ENCODE measurements at places on chromosomes 6 and 20.

DNA sequence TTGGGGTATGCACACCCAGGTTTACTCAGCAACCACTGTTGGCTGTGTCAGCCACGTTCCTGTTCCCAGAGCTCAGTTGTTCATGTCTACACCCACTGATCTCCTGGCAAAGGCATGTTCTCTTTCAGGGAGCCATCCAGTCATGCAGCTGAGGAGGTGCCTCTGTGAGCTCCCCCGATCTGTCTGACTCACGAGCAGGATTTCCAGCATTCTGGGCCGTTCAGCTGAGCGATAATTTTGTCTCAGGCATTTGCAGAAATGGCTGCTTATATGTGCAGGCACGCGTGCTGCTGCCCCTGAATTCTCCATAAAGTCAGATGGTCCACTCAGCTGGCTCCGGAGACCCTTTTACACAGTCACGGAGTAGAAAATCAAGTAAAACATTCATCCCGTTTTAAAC is 78.4 kb upstream of the IYD start:
- no peak for DNase-seq

DNA sequence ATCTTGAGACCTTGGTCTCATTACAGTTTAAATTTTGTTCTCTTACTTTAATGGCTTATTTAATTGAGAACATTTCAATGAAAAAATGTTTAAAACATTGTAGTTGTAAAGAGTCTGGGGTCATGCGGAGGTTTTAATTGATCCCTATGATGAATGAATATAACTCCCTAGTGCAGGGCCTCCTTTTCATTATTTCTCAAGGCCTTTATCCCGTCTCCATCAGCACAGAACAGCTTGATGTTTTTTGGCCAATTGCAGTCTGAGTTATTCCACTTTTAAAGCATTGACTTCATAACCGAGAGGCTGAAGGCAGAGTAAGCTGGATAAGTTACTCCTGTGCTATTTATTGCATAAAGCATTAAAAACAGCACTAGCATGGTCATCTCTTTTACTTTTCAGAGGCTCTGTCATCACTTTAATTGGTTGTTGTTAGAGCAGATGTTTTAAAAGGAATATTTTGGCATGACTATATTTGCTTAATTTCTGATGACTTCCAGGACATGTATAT is 83.4 kb downstream of the DTD1 start:
- no peak for DNase-seq

DNA sequence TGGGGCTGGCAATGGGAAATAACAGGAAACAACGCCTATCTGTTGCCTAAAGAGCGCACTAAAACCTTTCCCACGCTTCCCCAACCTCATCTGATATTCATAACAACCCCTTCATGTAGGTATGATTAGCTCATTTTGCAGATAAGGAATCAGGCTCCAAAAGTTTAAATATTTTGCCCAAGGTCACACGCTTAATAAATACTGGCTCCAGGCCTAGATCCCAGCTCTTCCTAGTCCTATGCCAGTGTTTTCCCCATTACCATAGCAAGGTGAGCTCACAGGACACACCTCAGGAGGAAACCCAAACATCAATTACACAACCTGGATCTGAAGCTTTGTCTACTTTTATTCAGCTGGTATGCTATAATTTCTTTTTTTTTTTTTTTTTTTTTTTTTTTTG is 19.6 kb downstream of the MBOAT1 start:
- no peak for DNase-seq

DNA sequence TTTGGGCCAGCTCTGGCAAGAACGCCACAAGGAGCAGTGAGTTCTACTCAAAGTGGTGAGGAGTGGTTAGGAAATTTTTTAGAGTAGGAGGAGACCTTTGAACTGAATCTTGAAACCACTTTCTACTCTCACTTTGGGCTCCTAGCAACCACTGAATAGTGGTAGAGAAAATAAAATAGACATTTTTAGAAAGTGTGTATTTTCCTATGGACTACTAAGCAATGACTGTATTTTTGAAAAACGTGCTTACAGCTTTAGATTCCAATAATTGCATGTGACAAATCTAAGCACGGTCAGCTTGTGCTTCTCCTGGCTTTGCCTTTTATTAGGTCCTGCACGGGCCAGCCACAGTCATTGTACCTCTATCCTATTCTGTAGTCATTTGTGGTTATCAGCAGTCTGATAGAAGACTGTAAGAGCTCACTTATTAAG is 8.7 kb upstream of the IFNGR1 start:
- DNase-seq = peak; percentile 51

DNA sequence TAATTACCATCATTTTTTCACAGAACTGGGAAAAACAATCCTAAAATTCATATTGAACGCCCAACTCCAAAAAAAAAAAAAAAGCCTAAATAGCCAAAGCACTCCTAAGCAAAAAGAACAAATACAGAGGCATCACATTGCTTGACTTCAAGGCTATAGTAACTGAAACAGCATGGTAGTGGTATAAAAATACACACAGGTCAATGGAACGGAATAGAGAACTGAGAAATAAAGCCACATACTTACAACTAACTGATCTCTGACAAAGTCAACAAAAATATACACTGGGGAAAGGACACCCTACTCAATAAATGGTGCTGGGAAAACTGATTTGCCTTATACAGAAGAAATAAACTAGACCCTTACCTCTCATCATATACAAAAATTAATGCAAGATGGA is 89.6 kb downstream of the MRAP2 start:
- no peak for DNase-seq

DNA sequence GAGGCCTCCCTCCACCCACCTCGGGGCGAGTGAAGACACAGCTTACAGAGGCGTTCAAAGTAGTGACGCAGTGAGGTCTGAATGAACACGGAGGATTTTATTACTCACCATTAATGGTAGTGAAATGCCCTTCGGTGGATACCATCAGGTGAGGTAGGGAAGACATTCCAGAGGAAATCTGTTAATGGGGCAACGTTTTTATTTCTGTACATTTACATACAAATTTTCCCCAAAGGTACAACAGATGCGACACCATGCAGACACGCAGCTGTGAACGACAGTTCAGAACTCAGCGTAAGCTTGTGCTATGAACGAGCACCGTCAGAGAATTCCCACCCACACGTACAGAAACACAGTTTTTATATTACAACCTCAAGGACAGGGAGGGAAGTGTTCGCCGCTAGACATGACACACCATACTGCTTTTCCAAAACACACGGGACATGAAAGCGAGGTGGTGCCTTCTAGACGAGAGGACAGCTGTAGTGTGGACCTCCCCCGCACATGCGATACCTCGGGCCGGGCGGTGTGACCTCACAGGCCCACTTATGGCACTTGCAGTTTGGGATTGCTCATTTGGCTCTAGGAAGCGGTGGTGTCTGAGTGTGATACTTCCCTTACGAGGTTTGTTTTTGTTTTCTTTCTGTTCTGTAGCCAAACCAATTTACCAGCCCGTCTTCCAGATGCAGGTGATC is 10.7 kb downstream of the PSMG4 start:
- DNase-seq = no peak

DNA sequence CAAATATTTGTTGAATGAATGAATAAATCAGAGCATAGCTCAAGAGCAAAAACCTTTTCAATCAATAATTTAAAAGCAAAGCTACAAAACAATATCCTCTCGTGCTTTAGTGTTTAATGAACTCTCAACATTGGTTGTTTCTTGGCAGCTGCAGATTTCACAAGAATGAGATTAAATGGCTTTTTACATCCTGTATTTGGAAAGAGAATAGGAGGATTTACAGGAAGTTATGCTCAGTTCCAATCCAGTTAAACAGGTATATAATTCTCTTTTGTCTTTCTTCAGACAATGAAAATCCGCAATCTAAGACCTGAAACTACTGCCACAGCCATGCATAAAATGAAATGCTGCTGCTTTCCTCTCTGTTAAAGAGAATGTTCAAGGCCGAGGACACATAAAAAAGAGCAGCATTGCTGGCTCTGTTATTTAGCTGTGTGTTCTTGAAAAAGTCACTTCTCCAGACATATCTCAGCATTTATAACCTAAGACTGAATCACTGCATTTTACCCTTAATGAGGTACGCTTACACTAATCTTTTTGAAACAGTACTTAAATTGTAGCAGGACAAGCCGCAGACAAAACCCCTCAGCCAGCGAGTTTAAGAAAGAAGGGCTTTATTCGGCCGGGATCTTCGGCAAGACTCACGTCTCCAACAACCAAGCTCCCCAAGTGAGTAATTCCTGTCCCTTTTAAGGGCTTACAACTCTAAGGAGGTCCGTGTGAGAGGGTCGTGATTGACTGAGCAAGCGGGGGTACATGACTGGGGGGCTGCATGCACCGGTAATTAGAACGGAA is 3.6 kb downstream of the C6orf52 start:
- DNase-seq = no peak

Data from GM12865 (cell line).